Stimulated activated CD8-positive, alpha-beta memory T cell treated with anti-CD3 and anti-CD28 coated beads, Interleukin-12 subunit alpha, Interleukin-12 subunit beta, amount 100 ng/mL, for 1 hour (primary cell): ENCODE measurements at places on chromosomes 3 and 15.

- no peak for DNase-seq
These were observed 552.8 kb downstream of the FOXP1 start for GRCh38 chr3:71030748-71031147.

- DNase-seq, result no peak
These were observed 87.2 kb downstream of the OPA1 start for GRCh38 chr3:193680220-193680619.

DNA sequence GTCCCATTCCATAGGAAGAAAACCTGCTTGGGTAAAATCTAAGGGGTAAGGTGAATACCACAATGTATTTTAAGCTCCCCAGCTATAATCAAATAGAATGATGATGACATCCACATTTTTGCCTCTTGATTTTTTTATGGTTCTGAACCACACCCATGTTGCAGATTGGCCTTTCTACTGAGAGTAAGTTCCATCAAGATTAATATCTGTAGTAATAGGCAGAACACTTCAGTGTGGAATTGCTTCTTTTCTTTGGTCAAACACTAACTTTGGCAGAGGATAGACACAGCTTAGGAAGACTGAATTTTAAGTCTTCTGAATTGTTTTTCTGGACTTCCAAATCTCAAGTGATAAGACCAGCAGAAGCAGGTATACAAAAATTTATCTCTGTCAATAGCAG, 27.0 kb downstream of the PLS1 start:
- no peak for DNase-seq

GRCh38 chr15:29790607-29791006, 31.7 kb downstream of the TJP1 start:
- DNase-seq, result no peak

DNA sequence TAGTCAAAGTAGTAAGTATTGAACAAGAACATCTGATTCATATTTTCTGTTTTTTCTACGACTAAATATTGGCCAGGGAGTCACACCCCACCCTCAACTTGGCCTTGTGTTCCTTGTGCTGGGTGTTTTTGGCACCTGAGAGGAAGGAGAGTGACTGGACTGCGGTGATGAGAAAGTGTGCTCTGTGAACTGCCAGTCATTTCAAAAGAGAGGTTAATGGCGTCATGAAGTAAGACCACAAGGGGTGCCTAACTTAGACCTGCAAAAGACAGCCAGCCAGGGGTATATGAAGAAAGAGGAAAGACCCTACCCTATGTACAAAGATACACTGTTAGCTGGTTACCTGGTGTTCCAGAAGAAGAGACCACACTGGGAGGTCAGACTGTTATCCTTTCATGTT, 58.4 kb upstream of the COL8A1 start:
- DNase-seq, result no peak

DNA sequence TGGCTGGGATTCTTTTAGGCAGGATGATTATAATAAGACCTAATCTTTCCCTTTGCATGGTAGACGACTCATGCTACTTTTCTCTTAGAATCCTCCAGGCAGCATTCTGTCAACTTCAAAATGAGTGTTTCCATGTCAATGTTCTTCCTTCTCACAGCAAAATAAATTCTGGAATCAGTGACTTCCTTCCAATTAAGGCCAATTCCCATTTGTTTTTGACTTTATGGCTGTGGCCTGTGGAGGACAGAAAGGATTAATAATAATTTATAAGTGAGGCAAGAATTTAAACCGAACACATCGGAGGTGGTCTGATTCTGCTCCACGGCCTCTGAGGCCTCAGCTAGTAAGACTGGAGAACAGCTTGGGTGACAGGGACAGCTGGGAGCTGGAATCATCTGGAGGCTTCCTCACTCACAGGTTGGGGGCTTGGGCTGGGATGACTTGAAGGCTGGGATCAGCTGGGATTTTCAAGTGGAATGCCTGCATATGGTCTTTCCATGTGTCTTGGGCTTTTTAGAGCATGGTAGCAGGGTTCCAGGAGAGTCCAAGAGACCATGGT, 241.8 kb upstream of the MCTP2 start:
- no peak for DNase-seq

DNA sequence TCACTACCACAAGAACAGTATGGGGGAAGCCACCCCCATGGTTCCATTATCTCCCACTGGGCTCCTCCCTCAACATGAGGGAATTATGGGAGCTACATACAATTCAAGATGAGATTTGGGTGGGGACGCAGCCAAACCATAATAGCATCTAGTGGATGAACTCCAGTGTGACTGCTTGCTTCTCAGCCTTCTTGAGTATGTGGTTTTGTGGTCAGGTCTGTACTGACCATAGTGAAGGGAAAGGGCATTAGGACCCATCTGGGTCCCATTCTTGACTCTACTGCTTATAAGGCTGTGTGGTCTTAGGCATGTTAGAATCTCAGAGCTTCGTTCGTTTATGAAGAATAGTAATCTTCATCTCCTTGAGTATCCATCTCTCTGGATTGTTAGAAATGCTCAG, 81.4 kb downstream of the CGNL1 start:
- no peak for DNase-seq

DNA sequence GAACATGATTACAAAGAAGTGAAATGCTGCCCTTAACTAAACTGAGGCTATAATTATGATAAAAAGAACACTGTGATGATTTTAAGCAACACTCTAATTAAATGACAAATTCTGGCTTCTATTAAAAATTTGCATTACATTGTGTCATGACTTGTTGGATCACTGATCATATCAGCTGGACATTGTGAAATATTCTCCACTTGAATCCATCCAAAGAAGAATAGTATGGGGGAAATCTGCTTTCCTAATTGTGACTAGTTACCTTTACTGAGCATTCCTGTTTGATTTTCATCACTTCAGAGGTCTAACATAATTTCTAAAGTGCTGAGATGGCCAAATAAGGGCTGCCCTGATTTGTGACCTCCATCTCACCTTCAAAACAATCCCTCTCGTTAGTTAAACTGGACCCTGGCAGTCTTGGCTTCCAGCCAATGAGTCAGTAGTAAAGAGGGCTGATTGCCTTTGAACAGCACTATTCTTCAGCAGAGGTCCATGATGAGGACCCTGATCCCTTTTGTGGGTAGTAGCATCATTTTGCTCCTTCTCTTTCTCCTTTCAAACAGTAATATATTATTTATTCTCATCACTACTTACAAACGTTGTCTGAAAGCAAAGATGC, 53.5 kb upstream of the LEKR1 start:
- no peak for DNase-seq

GRCh38 chr3:52154135-52155094, at the start of gene POC1A:
POC1A (minus strand) TSS chr3:52154423; CDS start chr3:52154372, 51 bp downstream.
- peak; percentile 72 for DNase-seq

DNA sequence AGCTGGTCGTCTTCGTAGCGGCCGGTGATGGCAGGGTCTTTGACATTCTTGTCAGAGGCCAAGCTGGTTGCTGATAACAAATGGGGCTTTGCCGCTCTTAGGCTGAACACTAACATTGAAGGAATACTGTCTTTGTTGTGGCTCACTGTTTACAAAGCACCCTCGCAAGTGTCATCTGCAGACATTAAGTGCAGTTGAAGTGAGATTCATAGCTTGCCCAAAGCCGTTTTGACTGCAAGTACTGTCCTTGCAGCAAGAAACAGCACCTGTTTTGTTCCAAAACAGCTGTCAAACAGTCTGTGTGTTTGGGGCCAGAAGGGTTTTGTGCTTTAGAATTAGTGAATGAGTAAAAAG, 568 bp downstream of the SENP2 start:
- no peak for DNase-seq

DNA sequence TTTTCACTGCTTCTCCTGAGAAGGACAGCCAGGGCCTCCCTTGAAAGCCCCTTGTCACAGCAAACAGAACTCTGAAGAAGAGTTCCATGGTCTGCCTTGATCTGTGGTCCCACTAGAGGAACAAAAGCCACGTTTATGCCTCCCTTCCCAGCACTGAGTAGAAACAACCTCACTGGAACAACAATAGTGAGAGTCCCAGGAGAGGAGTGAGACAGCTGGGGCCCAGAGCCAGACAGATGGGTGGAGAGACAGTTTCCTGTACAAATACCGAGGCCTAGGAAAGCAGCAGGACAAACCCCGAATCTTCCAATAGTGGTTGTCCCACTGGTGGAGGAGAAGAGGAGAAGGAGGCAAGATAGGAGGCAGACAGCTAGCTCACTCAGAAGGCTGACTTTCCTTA, 106.1 kb downstream of the WDR76 start:
- DNase-seq, result no peak

DNA sequence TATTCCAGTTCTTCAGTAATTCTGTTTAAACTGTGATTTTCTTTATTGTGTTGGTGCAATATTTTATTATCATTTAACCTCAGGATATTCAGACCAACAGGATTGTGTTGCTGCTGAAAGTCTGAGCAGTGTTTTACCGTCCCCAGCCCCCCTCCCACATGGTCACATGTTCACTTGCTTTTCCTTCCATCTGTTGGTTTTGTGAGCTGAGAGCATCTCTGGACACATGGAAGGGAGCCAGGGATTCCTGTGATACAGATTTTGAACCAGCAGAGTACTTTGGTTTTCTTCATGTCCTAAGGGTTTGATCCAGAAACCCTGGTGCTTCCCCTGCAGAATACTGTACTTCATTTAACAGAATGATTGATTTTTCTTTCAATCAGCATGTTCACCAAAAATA, 11.9 kb downstream of the ARRDC4 start:
- no peak for DNase-seq

- DNase-seq, result no peak
These were observed at the start of gene CHST13 for GRCh38 chr3:126523745-126524428. CHST13 (plus strand) TSS chr3:126524155; CDS start chr3:126524333, 178 bp downstream.

DNA sequence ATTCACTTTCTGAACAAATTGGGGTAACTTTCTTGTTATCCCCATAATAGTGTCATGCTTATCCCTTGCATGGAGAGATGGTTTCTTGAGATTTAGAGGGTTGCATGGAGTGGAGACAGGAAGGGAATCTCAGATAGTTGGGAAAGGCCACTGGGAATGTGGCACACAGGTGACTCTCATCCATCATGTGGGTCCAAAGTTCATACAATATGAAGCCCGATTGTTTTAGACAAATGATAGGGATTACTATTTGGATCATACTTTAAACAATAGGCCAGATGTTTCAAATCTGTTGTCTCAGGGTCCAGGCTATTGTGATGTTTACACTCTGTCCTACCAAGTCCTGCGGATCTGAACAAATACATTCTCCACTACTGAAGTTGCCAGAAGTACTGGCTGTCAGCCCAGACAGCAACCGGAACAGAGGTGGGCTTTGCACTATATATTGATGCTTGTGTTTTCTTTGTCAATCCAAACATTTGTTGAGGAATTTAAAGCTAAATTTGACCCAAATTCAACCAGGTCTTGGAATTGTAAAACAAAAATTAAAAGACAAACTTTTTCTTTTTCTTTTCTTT, 39.2 kb upstream of the NMNAT3 start:
- no peak for DNase-seq

DNA sequence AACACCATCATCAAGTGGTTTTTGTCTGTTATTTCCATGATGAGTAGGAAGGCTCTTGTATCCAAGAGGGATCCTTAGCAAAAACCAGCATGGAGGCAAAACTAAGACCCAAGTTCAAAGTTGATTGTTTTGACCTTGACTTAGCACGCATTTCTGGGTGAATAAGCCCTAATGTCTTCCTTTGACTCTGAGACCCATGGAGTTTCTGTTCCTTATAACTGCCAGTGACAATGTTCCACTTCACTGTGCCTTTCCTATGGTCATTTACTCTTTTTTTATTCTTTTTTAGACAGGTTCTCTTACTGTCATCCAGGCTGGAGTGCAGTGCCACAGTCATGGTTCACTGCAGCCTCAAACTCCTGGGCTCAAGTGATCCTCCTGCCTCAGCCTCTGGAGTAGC, 118.2 kb upstream of the MRPL3 start:
- DNase-seq, result no peak

DNA sequence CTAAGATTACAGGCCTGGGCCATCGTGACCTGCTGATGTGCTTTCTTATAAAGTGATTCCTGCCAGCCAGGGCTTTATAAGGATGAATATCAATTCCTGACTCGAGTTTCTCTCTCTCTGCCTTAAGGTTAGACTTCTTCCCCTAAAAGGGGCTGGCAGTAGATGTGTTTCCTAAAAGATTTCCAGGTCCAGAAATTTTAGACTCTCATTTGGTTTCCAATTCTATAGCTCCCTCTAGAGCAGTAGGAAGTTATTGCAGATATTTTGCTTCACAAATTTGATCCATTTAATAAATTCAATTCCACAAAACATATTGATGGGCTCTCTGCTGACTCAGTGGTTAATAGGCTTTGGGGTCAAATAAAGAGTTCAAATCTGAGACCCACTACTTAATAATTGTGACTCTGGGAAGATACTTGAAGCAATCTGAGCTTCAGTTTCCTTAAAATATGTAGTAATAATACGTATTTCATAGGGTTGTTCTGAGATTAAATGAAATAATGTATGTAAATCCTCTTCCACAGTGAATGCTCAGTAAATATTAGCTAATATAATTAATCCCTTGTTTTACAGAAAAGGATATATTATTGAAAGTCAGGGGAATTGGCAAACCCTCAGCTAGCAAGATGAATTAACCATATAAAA, 2.1 kb downstream of the TRIM69 start:
- DNase-seq, result no peak

- DNase-seq, result no peak
These were observed 927.8 kb upstream of the EPHA6 start for GRCh38 chr3:95886616-95887015.

DNA sequence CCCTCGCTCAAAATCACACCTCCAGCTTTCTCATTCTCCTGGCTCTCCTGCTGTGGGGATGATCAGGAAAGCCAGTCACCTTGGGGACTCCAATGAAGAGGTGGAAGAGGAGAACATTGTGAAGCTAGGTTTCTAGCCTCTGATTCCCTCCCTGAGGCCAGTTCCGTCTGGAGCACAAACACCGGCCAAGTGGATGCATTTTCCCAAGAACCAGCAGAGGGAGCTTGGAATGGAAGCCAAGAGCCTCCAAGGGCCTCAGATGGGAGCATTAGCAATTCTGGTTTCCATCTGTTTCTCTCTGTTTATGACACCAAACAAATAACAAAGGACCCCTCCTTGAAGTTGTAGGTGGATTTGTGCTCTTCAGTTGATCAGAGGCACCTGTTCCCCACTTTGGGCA, 40.6 kb upstream of the NMNAT3 start:
- DNase-seq, result no peak

- no peak for DNase-seq
These were observed 125.0 kb upstream of the TRIM42 start for GRCh38 chr3:140552898-140553297.

GRCh38 chr3:13480340-13481318, 523 bp downstream of the HDAC11 start:
- peak; percentile 3 for DNase-seq

DNA sequence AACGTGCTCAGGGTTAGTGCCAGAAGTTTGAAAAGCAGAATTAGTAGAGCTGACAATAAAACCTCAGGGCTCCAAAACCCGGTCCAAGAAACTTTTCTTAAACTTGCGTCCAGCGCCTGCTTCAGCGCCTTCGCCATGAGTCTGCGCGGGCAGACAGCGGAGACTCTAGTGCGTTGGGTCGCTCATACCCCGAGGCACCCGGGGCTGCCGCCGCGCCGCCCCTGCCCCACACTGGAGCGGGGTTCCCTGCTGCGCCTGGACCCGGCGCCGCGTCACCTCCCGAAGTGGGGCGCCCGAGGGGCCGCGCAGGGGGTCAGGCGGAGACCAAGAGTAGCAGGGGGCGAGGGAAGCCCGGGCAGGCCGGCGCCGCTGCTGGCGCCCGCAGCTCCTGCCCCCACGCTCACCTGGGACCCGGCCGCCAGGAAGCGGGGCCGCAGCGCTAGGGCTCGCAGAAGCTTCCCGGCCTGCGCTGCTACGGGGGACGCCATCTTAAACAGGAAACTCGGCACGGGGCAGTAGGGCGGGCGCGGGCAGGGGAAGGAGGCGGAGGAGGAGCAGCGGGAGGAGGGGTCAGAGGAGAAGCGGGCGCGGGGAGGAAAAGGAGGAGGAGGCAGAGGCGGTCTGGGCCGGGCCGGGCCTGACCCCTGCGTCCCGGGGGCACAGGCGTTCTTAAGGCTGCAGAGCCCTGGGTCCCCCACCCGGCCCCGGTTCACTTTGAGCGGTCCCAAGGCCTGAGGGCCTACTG, at the start of gene SUCLG2:
Gene SUCLG2, minus strand, starts transcription at position 514 of the 745 bp plus-strand sequence. Its CDS starts 26 bp downstream, at position 488.
- peak; percentile 69 for DNase-seq
